ENCODE measurements at places on chromosomes 12 and 14.

DNA sequence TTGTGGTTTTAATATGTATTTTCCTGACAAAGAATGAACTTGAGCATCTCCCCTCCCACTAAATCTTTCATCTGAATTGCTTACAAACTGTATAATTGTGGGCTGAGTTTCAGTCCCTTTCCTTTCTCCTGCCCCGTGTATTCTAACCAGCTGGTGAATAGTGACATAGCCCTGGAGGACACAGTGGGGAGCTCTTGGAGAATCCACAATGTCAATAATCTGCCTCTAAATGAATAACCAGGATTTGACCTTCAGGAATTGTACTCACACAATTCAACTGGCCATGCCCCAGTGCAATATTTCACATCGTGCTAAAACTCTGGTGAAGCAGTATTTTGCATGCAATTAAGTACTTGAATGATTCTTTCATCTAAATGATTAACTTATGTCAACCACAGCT is 177.2 kb downstream of the C12orf42 start:
- peak; percentile 11 for DNase-seq

DNA sequence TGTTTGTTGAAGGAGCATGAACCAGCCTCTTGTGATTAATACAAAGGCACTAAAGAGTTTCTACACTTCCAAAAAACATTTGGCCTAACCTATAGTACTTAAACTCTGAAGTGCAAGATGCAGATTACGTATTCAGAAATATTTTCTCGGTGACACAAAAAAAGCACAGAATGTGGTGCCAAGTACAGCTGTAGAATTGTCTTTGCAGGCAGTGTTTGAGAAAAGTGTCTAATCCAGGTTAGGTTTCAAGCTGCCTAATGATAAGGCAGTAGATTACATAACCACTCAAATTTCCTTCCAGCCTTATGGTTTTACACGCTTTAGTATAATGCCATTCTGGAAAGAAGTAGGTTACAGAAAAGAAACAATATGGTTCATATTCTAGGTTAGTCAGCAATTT is 205.2 kb downstream of the KLHL28 start:
- DNase-seq: no peak

DNA sequence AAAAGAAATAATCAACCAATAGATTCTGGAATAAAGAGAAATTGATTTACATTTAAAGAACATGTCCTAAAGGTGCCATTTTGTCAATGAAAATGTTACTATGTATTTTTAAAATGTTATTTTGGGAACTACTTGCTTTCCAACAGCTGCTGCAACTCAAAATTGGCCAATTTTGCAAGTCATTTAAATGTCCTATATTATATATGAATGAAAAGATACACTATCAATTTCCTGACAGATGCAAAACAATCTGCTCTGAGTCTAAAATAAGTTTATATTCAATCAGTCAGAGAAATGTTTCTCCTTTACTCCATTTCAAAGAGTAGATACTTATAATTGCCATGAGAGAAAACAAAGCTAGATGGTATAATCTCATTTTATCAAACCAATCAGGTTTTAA is 247.2 kb downstream of the ACSS3 start:
- no peak for DNase-seq

GRCh38 chr14:29749327-29749726 is 178.3 kb downstream of the PRKD1 start:
- DNase-seq: no peak

DNA sequence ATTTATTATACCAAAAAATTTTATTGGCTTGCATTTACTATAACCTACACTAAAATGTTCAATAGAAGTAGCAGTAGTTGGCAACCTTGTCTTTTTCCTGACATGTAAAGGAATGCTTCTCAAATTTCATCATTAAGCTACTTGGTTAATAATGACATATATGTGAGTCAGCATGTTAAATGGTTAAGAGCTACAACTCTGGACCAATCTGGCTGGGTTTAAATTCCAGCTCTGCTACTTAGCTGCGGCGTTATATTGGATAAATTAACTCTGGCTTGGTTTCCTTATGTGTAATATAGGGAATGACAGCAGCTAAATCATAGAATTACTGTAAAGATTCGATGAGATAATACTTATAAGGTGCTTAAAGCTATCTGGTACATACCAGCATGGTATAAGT is 53.7 kb upstream of the OTOGL start:
- no peak for DNase-seq

GRCh38 chr12:52086366-52086765 is 6.9 kb downstream of the SMIM41 start:
- peak; percentile 18 for DNase-seq

All from NCI-H1092 (cell line).